ENCODE measurements at places on chromosomes 3 and 15.

GRCh38 chr3:156373654-156374053 is 181.3 kb downstream of the SSR3 start:
- DNase-seq: no peak

GRCh38 chr3:53134631-53135232 is 4.5 kb upstream of the RFT1 start:
- DNase-seq: peak; percentile 67

- DNase-seq: no peak
Observed at GRCh38 chr3:125236331-125236903, 23.9 kb upstream of the SLC12A8 start.

DNA sequence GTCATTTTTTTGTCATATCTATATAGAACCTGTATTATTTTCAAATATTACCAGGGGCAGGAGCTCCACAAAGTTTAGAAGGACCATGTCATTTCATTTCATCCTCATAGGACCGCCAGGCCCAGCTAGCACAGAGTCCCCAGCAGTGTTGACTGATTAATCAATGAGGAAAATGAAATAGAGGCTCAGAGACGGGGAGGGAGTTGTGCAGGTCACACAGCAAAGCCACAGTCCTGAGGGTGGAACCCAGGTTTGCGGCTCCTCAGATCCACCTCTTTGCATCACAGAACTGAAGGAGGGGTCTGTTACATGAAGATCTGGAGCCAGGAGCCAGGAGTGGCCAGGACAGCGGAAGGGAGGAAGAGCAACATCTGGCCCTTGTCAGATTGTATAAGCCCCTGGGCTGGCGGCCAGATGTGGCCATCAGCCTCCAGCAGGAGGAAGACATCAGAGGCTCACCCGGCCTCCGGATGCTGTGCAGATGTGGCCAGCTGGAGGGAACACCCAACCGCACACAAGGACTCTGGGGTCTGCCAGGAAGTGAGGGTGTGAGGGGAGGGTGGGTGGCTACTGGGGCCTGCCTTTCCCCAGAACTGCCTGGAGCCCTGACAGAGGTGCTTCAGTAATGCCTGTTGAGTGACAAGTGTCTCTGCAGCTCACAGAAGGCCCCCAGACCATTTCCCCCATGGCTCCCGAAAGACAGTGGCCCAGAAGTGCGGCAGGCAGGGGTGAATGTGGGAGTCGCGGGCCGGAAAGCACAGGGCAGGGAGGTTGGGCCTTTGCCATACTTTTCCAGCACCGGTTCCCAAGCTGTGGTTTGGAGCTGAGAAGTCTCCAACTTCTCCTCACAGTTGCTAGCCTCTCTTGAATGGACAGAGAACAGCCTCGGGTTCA is 21.3 kb downstream of the EFCC1 start:
- DNase-seq: no peak

DNA sequence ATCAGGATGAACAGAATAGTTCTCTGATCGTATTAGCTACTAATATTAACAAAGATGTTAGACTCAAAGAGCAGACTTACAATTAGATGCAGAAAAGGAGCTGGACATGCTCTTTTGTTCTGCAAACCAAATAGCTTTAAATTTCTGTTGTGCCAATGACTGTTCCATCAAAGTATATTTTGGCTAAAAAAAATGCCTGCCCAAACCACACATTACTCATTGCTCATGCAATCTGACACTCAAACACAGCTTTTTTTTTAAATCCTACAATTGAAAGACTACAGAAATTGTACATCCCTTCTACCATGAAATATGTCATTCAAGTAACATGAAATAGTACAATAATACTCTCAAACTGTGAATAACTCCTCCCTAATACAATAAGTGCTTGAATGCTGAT is 48.6 kb downstream of the SHOX2 start:
- no peak for DNase-seq

- no peak for DNase-seq
Observed at GRCh38 chr3:169077394-169077906, 586.1 kb downstream of the MECOM start.

DNA sequence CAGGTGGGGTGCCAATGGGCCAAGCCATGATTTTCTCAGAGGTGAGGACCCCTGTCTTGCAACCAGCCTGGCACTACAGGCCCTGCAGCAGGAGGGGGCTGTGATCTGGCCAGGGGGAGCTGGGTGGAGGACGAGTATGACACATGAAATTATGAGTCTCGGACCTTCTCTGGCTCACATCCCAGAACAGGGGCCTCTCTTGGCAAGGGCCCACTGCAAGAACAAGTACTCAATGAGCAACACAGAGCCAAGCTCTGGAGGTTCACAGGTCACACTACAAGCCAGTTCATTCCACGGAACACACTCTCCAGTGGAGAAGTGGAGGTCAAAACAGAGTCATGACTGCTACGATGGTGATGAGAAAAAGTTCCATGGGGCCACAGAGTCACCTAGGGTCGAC is 28.3 kb downstream of the CCDC32 start:
- DNase-seq: no peak

- DNase-seq: no peak
Observed at GRCh38 chr15:50916400-50916799, 7.9 kb downstream of the AP4E1 start.

GRCh38 chr15:93244696-93245660 is 156.0 kb upstream of the RGMA start:
- DNase-seq: no peak

DNA sequence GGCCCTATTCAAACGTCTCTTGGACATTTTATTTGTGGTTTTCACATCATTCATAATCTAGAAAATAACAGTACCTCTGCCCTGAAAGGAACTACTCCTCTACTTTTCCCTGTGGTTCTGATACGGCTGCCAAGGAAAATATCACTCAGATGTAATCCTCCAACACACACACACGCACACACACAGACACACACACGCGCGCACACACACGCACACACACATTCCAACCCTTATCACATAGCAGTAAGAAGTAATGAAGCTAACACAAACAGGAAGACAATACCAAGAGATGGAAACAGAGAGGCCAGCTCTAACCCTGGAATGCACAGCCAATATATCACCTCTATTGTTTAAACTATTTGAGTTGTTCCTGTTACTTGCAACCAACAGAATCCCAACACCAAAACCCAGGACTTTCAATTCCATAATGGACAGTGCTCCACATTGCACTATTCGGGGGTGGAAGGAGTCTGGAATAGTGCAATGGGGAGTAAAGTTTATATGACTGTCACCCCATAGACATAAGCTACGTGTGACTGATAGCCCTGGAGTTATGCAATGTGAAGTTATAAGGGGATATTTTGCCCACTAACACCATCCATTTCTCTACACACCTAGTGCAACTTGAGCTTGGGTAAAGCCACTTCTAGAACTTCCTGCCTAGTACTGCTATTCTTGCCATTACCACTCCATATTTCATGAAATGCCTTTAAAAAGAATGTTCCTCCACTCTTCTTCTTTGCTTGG is 71.3 kb upstream of the FNDC3B start:
- no peak for DNase-seq

GRCh38 chr3:126784254-126784653 is 80.2 kb downstream of the CHCHD6 start:
- no peak for DNase-seq

- DNase-seq: no peak
Observed at GRCh38 chr15:85035980-85036379, 54.3 kb downstream of the PDE8A start.

DNA sequence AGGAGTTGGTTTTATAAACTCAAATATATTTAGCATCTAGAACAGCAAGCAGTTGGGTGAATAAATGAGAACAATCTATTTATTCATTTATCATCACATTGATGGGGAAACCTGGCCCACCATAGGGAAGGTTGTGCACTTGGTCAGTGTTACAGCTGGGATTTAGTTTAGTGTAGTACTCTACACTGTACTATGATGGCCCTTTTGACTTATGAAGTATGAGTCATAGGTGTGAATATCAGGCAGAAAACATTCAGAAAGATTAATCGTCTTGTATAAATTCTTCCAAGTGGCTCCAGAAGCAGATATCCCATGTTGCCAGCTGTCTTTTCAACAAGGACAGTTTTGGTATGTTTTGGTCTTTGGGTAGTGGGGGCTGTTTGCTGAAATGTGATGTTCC is 38.0 kb downstream of the BBS4 start:
- DNase-seq: no peak

DNA sequence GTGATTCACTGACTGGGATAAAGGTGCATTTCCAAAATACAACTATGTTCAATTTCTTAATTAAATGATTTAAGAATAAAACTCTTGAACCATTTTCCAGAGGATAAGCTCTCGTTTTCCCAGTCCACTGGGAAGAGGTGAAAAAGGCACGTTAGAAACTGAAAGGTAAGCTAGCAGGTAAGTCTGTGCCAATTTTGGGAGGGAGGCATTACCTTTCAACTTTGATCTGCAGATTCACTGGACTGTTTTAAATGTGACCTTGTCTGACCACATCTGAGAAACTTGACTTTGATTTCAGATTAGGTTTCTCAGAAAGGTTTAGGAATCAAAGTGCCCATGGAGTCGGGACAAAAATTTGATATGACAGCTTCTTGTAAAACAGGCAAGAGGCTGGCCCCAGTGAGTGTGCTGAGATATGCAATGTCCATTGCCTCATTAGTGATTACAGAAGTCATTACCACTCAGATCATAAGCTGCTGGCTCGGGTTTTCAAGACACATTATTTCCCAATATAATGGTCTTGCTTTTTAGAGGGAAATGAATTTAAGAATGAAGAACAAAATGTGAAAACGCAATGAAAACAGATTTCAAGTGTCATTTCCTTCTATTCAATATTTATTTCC is 118.8 kb downstream of the ADAMTS9 start:
- no peak for DNase-seq

GRCh38 chr15:65766422-65767263 is 25.4 kb downstream of the DENND4A start:
- no peak for DNase-seq

GRCh38 chr3:159131376-159131775 is 329.5 kb downstream of the MFSD1 start:
- no peak for DNase-seq

GRCh38 chr3:179949412-179949811 is 87.3 kb downstream of the PEX5L start:
- DNase-seq: no peak

- no peak for DNase-seq
Observed at GRCh38 chr3:136667081-136667480, 85.1 kb downstream of the STAG1 start.

DNA sequence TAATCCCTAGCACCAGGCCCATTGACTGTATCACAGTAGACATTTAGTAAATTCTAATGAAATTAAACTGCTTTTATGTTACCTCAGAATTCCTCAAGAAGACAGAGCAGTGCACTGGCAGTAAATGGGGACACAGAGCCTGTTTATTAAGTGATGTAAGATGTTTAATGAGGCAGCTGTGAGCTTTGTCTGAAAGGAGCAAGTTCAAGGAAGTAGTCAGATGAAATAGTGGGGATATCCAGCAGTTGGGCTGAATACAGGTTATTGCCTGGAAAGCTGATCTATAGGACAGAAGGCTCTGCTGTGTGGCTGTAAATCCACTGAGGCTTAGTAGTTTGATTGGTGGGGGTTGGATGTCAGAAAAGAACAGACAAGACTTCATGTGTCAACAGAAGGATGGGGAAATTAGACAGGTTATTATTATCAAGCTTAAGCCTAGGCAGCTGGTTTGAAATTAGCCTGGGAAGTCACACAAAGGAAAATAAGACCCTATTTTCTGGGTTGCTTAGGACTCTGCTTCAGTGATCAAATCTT is 62.2 kb downstream of the PFN2 start:
- DNase-seq: no peak

- no peak for DNase-seq
Observed at GRCh38 chr3:18282507-18282906, 142.6 kb downstream of the SATB1 start.

DNA sequence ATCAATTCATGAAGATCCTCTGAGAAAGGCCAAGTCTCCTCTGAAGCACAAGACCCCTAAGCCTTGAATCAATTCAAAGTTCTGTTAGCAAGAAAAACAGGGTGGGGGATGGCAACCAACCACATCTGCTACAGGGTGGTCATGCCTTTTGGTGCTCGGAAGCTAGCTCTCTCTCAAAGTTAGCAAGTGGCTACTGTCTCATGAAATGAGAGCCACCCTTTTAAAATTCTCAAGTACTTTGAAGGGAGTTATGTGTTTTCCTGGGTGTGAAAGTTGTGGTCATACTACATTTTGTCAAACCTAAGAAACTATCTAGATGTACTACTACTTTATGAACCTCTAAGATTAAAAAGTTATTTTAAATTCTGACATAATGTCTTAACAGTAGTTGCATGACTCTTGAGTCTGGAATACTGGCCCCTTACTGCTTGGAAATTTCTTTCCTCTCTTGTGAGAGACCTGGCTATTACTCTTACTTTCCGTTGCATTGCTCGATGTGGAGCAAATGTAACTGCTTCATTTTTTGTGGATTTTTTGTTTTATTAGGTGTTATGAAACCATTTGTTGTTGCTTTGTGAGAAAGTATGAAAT is 116.1 kb downstream of the CHST2 start:
- DNase-seq: no peak

- no peak for DNase-seq
Observed at GRCh38 chr3:56421205-56421604, 47.1 kb downstream of the ERC2 start.

- DNase-seq: no peak
Observed at GRCh38 chr3:170500995-170501394, 82.3 kb downstream of the CLDN11 start.

GRCh38 chr15:77251662-77252061 is 168.2 kb downstream of the PEAK1 start:
- DNase-seq: no peak

- DNase-seq: no peak
Observed at GRCh38 chr3:140563206-140563760, 114.6 kb upstream of the TRIM42 start.

DNA sequence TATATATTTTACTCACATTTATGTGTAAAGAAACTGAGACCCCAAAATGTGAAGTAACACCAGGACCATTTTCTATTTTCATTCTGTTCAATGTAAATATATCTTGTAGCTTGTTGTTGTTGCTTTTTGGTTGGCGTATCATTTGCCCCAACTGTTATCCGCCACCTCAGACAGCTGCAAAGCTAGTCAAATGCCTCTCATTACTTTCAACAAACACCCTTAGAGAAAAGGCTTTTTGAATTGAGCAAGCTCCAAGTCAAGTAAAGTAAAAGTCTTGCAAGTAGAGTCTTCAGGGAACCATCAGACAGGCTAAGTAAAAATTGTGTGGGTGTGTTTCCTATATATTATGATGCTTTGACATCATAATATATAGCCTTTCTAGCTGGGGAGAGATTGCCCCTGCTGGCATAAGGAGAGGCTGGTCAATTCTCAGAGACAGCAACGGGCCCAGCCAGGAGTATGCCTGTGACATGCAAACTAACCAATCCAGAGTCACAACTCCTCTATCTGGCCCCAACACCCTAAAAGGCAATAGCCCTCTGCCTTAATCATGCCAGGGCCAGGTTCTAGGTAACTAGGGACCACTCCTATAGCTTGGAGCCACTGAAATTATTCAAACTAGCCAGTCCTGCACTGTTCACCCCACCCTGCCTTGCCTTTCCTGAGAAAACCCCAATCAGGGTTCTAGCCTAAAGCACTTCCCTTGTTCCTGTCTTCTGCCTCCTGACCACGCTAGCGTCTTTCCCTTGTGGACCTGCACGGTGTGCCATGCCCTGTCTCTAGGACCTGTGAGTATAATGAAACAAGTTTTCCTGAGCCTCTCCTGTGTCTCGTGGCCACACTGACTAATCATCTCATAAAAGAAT is 75.6 kb downstream of the RAD18 start:
- no peak for DNase-seq

Data from activated naive CD4-positive, alpha-beta T cell treated with Interleukin-2 at 50 U/mL for 16 hours (primary cell).